ENCODE measurements at places on chromosomes 4 and X. TPM values are rescaled to one million over a fixed set of nuclear protein-coding genes. Genes with fewer than 3 reads are reported as not detected.

GRCh38 chr4:43992552-43992951 is 456.1 kb downstream of the KCTD8 start:
- DNase-seq = no peak

DNA sequence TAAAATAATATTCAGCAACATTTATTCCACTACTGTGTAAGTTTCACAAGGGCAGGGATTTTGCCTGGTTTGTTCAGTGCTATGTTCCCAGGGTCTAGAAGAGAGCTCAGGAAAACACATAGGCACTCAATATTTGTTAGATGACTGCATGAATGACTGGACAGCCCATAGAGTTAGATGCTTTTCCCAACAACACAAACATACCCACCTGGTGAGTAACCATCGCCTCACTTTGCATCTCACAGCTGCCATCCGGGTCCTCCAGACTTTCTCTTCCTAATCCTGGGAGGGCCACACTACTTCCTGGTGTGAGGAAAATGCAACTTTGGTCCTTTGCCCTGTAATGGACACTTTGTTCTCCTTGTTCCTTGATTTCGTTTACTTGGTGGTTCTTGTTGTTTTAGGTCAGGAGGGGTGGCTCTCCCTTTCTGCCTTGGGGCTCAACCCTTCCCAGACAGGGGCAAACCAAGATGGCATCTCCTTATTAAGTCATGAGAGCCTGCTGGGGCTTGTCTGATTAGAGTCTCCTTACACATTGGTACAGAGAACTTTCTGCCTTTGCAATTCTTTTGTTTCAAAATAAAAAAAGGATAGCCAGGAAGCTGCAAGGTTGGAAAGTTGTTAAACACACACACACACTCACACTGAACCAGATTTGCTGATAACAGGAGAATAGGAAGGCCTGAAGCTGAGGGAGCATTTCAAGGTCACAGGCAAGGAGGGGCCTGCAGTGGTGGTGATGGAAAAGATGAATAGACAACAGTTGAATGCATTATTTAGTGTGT is 190.6 kb downstream of the MID1IP1 start:
- DNase-seq = no peak

DNA sequence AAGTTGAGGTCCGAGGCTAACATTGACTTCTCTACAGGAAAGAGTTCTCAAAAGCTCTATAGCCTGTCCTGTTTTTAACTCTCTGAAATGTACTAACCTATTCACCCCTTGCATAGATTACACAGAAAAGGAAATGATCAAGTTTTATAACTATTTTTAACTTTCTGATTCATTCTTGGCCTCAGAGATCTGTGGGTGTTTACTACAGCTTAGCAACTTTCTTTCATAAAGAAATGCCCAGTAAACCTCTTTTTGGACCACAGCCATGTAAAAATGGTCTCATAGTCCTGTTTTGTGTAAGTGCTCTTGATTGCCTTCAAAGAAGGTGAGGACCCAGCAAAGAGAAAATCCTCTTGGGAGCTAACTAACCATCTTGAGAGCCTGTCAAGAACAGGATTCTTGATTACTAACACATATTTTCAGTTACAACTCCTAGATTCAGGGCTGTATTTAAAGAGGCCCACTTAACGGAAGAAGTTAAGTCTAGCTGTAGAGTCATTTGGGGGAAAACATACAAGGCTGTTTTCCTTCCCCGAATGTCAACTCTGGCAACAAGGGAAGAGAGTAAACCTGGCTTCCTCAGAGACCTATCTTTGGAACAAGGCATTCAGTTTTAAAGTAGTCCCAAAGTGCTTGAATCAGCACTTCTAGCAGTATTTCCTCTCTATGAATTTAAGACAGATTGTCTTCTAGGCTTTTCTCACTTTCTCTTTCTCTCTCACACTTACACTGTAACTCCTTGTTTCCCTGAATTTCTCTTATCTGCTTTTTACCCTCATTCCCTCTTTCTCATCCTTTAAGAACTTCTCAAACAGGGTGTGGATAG is 78.2 kb downstream of the IL21 start:
- DNase-seq = no peak

- DNase-seq = no peak
These were observed 228.9 kb downstream of the SCFD2 start for GRCh38 chr4:53136954-53137353.

DNA sequence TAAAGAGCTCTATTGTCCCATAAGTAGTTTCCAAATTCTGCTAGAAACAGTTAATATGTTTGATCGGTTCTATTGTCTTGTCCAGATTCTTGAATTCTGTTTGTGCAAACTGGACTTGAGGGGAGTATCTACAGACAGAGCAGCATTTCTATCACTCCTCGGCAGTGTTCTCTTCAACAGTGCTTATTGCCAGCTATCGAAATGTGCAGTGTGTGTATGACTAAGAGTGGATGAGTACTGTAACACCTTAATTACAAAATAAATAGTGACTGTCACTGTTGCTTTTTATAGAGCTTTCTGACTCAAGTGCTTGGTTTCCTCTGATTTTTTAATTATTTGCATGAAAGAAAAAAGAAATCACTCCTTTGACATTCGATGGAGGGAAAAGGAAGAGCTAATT is 274.6 kb downstream of the RPA4 start:
- no peak for DNase-seq

DNA sequence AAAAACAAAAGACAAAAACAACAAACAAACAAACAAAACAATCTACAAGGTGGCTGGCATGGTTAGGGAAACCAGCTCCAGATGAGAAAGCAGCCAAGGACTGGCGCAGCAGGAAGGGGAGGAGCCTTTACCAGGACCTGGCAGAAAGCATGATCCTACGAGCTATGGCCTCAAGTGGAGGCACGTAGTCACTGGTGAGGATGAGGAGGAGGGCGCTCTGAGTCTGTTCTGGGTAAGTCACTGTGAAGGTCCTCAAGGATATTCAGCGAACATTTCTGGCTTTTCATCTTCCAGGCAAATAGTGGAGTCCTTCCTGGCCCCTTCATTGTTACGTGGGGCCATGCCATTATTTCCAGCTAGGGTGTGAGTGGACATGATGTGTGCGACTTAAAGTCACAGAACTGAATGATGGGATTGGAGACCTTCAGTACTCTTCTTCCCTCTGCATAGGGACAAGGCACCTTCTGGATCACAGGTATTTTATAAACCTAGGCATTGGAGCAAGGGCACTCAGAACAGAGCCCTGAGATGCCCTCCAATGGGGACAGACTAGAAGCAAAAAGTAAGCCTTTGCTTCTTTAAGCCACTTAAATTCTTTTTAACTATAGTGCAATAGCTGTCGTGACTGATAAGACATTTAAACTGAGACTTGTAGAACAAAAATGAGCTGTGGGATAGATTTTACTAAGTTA is 771.3 kb downstream of the RAB28 start:
- no peak for DNase-seq

Gene TAF9B
- 14.9 TPM for total RNA-seq

Gene OTC
- total RNA-seq = 34.7 TPM

Gene LUZP4
- not detected for total RNA-seq

Gene FAM184B
- not detected for total RNA-seq
